ENCODE measurements at places on chromosomes 5 and 9. TPM values are rescaled to one million over a fixed set of nuclear protein-coding genes. Genes with fewer than 3 reads are reported as not detected.

GRIA1 gene
- 18.0 TPM for total RNA-seq

TNFSF8 gene
- total RNA-seq: 0.43 TPM

RNF208 gene
- total RNA-seq: 12.1 TPM

SHB gene
- total RNA-seq: 14.4 TPM

IFNA8 gene
- not detected for total RNA-seq

PDZD2 gene
- 4.3 TPM for total RNA-seq

SEMA6A gene
- 84.2 TPM for total RNA-seq

ADAMTS19 gene
- total RNA-seq: 9.3 TPM

FAM81B gene
- 2.4 TPM for total RNA-seq

SLC4A9 gene
- not detected for total RNA-seq

LHX2 gene
- total RNA-seq: 1.2 TPM

FOXD4L6 gene
- total RNA-seq: 0.14 TPM

PLEKHG4B gene
- 46.6 TPM for total RNA-seq

ZNF366 gene
- not detected for total RNA-seq

ERCC6L2 gene
- total RNA-seq: 55.5 TPM

CLIC3 gene
- total RNA-seq: 38.6 TPM

FABP6 gene
- total RNA-seq: 0.85 TPM

TAS2R1 gene
- total RNA-seq: not detected

ADCY2 gene
- total RNA-seq: 5.7 TPM

ESM1 gene
- total RNA-seq: 0.17 TPM

XPA gene
- 13.7 TPM for total RNA-seq

ZBTB6 gene
- total RNA-seq: 8.7 TPM

CREB3 gene
- 36.4 TPM for total RNA-seq

All from type B pancreatic cell (in vitro differentiated cells).